ENCODE measurements at places on chromosomes 5 and 9. TPM values are rescaled to one million over a fixed set of nuclear protein-coding genes. Genes with fewer than 3 reads are reported as not detected.

DNA sequence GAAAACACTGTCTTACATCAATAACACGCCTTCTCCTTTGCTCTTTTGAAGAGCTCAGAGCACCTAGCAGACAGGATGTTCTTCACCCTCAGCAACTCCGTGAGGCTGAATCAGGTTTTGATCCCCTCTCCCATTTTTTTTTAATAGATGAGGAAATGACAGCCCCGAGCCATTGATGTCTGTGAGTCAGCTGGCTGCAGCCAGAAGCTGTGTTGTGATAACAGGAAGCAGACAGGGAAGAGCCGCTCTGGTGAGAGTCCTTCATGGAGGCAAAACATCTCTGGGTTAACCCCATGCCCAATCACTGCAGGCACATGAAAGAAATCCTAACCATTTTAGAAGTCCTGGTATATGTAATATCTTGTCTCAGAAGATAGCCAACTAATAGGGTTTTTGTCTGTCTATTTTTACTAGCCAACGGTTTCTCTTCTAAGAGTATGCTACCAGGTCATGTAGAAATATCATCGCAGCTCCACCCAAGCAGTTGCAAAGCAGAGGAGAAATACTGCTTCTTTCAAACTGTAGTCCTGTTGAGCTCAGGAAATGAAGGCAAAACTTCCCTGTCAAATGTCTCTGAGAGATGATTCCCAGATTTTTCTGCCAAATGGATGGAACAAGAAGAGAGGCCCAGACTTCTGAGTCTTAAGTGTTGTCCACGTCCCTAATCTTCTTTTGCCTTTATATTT, 568.9 kb downstream of the CCDC171 start:
- H3K27ac ChIP-seq: no peak overlapping the region
- H3K36me3 ChIP-seq: no peaks in the 10 kb centered on the region
- DNase-seq: no peak
- H3K4me3 ChIP-seq: no peak overlapping the region
- peaks cover 4% of the 10 kb centered on the region for H3K4me1 ChIP-seq
- H3K27me3 ChIP-seq: no peaks in the 10 kb centered on the region

DNA sequence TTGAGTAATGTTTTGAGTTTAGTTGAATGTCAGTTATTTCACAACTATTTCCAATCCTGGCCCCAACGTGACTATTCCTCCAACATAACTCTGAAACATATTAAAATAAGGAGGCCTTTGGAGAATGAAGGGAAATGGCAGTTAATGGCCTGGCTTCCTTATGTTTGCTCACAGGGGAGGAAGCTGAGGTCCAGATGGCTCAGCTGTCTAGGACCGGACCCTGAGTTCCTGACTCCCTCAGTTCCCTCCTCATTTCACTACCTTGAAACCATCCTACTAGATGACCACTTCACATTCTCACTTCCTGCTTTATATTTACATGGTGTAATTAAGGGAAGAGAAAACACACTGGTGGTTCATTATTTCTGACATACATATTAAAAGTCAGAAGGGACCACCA, 6.6 kb downstream of the OTULINL start:
- H3K4me3 ChIP-seq: no peak overlapping the region
- peaks cover 82% of the 10 kb centered on the region for H3K4me1 ChIP-seq
- peaks cover 51% of the 10 kb centered on the region for H3K36me3 ChIP-seq
- no peaks in the 10 kb centered on the region for H3K27me3 ChIP-seq

GRCh38 chr5:71839096-71839884, 120.2 kb downstream of the CARTPT start:
- no peaks in the 10 kb centered on the region for H3K36me3 ChIP-seq
- H3K27ac ChIP-seq: no peak overlapping the region
- no peak for DNase-seq
- no peaks in the 10 kb centered on the region for H3K4me1 ChIP-seq
- peaks cover 3% of the 10 kb centered on the region for H3K27me3 ChIP-seq
- H3K4me3 ChIP-seq: no peak overlapping the region

- H3K27me3 ChIP-seq: peaks cover 13% of the 10 kb centered on the region
- H3K4me3 ChIP-seq: no peak overlapping the region
- no peak overlapping the region for H3K27ac ChIP-seq
- no peak for DNase-seq
- H3K36me3 ChIP-seq: no peaks in the 10 kb centered on the region
Measured at GRCh38 chr9:110224583-110224982, 16.6 kb upstream of the C9orf152 start.

- H3K27me3 ChIP-seq: no peaks in the 10 kb centered on the region
- peaks cover 5% of the 10 kb centered on the region for H3K4me1 ChIP-seq
- H3K36me3 ChIP-seq: peaks cover 12% of the 10 kb centered on the region
- no peak overlapping the region for H3K4me3 ChIP-seq
Measured at GRCh38 chr5:179768326-179769085, 25.3 kb upstream of the LTC4S start.

ZFP37 gene
- total RNA-seq: 2.6 TPM

- DNase-seq: no peak
- no peak overlapping the region for H3K27ac ChIP-seq
- no peaks in the 10 kb centered on the region for H3K27me3 ChIP-seq
- no peak overlapping the region for H3K4me3 ChIP-seq
- H3K36me3 ChIP-seq: no peaks in the 10 kb centered on the region
Measured at GRCh38 chr5:17094830-17095229, 122.6 kb upstream of the BASP1 start.

- DNase-seq: no peak
- no peaks in the 10 kb centered on the region for H3K27me3 ChIP-seq
- no peak overlapping the region for H3K4me3 ChIP-seq
- peaks cover 21% of the 10 kb centered on the region for H3K36me3 ChIP-seq
- H3K4me1 ChIP-seq: peaks cover 45% of the 10 kb centered on the region
Measured at GRCh38 chr9:91098203-91098850, 263.4 kb downstream of the AUH start.

MYMK gene
- not detected for total RNA-seq

DNA sequence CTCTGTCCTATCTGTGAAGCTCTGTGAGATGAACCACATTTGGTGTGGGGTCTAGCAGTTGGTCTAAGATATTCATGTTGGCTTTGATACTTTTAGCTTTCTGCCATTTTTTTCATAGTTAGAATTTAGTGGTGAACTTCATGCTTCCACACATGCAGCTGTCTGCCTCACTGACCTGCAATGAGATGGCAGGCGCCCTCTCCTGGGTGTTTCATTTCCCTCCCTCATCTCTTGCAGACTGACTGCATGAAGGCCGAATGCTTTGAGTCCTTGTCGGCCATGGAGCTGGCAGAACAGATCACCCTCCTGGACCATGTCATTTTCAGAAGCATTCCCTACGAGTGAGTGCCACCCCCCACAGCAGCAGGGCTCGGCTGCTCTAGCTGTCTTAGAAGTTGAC, 26.1 kb upstream of the CKMT2 start:
- DNase-seq: no peak
- no peaks in the 10 kb centered on the region for H3K27me3 ChIP-seq
- H3K27ac ChIP-seq: no peak overlapping the region

- peak overlapping the region; percentile 96 for H3K27ac ChIP-seq
- H3K27me3 ChIP-seq: no peaks in the 10 kb centered on the region
- peak overlapping the region; percentile 90 for H3K4me3 ChIP-seq
- H3K4me1 ChIP-seq: peaks cover 30% of the 10 kb centered on the region
Measured at GRCh38 chr5:179822059-179822432, 1.3 kb downstream of the SQSTM1 start.
